Endothelial cell (in vitro differentiated cells): ENCODE measurements at places on chromosomes 16 and 17. TPM values are rescaled to one million over a fixed set of nuclear protein-coding genes. Genes with fewer than 3 reads are reported as not detected.
A peak's percentile ranks its signal among the peaks of the same experiment; 100 is the strongest.

DNA sequence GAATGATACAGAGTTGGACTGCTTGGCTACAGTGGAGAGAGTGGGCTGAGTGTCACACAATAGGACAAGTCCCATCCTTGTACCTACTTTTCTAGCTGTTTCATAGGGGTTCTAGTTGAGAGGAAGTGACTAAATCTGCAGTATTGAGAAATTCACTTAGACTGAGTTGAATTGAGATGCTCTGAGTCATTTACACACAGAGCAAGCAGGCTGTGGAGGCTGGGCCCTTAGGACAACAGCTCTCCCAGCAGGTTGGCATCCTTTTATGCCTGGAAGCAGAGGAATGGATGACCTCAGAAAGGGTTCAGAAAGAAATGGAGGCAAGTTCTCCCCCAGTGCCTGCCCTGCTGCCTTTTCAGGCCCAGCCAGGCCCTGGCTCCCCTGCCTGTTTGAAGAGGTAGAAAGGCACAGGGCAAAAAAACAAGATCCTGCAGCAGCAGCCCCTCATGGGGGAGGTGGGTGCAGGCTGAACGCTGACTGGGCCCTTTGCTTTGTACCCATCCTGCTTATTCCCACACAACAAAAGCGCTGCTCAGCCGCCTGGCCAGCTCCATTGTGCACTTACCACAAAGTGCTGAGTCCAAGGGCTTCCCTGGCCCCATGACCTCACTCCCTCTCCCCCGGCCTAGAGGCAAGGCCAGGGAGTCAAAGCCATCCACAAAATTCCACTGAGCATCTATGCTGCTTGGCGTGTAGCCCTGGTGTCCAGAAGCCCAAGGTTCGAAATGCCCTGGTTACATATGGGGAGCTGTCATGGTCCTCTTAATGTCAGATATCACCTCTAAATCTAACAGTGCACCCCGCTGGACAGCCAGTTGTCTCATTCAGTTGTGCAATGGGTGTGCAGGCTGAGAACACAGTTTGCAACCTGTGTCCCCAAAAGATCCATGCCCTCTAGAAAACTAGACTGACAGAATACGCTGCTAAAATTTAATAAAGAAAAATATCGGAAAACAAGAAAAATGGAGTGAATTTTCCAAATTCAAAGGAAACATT, 5.4 kb upstream of the CRYBA1 start:
- DNase-seq: no peak

DNA sequence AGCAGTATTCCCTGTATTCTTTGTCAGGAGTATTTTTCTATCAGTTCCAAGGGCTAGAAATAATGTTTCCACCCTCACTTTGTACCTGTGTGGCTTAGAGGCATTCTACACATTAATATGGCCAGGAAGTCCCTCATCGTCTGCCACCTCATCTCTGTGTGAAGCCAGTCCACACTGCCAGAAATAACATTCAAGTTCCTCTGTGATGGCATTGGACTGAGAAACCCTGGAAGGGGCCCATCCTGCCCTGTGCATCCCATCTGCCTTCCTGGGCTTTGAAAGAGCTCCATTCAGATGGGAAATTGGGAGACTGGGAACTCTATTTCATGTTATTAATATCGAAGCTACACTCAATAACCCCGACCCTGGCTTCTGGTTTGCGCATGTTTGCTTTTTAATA, 497.2 kb upstream of the CDH5 start:
- DNase-seq: no peak

Gene PSMD7
- 82.4 TPM for total RNA-seq

- DNase-seq: no peak
Measured at GRCh38 chr17:61456061-61456681, 3.9 kb downstream of the TBX4 start.

Gene TMC5
- 0.69 TPM for total RNA-seq

DNA sequence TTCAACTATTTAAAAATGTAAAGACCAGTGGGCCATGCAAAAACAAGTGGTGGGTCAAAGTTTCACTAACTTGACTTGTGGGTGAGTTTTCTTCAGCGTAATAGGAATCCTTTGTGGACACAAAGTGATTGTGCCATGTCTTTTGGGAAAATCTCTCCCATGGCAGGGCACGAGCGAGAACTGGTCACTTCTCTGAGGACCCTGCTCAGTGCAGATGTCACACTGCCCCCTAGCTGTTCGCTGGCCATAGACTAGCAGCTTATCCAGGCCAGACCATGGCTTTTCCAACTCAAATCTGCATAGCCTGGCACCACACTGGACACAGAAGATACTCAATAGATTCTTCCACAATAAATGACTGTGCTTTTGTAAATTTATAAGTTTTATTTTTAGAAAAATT, 306.0 kb upstream of the CCL2 start:
- peak; percentile 68 for DNase-seq

DNA sequence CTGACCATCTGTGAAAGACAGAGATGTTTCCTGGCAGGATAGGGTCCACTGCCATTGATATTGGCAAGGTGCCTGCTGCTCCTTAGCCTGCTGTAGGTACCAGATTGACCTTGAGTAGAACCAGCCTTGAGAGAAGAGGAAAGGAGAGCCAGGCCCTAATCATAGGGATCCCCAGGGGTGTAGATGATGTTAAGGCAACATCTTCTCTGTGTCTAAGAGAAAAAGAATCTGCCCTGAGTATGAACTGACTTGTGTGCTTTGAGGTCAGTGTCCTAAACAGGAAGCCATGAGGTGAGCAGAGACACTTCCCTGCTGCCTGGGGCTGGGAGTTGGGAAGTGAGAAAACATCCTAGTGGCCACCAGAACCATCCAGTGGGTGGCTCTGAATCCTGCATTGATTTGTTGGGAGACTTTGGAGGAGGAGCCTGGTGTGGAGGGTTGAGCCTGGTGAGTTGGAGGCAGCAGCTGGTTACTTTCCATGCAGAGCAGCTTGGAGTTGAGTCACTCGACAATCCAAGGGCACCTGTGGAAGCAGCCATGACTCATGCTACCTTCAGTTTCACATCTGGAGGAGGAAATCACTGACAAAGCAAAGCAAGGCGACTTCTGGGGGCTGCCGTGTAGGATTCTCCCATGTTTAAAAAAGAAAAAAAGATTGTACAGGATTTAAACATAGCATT, 47.8 kb downstream of the BMERB1 start:
- DNase-seq: peak; percentile 6

Gene SULT1A2
- total RNA-seq: 2.8 TPM

- no peak for DNase-seq
Measured at GRCh38 chr17:62617894-62618472, 9.5 kb upstream of the MRC2 start.

Gene CA7
- total RNA-seq: not detected

GRCh38 chr16:81164481-81164880, 68.3 kb upstream of the GCSH start:
- no peak for DNase-seq

Gene HCRT
- not detected for total RNA-seq

- DNase-seq: no peak
Measured at GRCh38 chr17:31339906-31340661, 18.7 kb upstream of the EVI2A start.

- DNase-seq: no peak
Measured at GRCh38 chr17:50662632-50663225, 28.0 kb downstream of the ABCC3 start.

- DNase-seq: no peak
Measured at GRCh38 chr16:78460428-78460827, 361.0 kb downstream of the WWOX start.

DNA sequence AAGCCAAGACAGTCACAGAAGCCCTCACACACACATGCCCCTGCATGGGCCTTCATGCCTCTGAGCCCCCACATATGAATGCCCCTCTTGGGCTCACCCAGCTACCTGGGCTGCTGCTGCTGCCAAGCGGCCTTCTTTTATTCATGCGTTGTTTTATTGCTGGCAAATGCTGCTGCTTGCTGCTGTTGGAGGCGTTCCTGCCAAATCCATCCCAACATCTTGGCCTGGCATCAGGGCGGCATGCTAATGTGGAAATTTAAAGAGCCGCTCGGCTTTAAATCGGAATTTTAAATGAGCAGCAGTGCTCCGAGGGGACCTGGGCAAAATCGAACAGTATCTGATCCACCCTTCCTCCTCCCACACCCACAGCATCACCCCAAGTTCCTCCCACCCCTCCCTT, 39.0 kb downstream of the NEUROD2 start:
- no peak for DNase-seq

- peak; percentile 51 for DNase-seq
Measured at GRCh38 chr17:17044846-17045561, 2.7 kb downstream of the MPRIP start.
